ENCODE measurements at places on chromosomes 3 and 15.

- no peak for DNase-seq
These were observed 192.6 kb upstream of the POU1F1 start for GRCh38 chr3:87468938-87469337.

- no peak for DNase-seq
These were observed 82.6 kb upstream of the TRIM42 start for GRCh38 chr3:140595295-140595694.

DNA sequence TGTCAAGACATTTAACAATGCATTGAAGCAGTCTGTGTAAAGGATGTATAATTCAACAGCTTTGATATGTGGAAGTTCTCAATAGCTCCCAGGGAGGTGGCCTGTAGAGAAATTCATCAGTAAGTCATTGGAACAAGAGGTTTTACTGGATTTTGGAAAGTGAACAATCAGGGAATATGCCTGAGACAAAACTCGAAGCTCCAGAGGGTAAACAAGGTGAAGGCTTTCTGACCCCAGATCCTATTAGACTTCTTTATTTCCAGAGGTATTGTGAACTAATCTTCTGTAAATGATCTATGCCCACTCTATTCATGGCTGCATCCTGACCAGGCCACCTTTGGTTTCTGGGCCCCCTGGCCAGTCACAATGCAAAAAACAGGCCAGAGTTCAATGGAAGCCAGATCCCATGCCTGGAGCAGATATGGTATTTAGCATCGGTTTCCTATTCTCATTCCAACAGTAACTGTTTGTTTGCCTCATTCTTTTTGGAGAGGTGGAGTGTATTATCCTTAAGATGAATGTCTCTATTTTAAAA, 177.3 kb downstream of the SATB1 start:
- DNase-seq: no peak

DNA sequence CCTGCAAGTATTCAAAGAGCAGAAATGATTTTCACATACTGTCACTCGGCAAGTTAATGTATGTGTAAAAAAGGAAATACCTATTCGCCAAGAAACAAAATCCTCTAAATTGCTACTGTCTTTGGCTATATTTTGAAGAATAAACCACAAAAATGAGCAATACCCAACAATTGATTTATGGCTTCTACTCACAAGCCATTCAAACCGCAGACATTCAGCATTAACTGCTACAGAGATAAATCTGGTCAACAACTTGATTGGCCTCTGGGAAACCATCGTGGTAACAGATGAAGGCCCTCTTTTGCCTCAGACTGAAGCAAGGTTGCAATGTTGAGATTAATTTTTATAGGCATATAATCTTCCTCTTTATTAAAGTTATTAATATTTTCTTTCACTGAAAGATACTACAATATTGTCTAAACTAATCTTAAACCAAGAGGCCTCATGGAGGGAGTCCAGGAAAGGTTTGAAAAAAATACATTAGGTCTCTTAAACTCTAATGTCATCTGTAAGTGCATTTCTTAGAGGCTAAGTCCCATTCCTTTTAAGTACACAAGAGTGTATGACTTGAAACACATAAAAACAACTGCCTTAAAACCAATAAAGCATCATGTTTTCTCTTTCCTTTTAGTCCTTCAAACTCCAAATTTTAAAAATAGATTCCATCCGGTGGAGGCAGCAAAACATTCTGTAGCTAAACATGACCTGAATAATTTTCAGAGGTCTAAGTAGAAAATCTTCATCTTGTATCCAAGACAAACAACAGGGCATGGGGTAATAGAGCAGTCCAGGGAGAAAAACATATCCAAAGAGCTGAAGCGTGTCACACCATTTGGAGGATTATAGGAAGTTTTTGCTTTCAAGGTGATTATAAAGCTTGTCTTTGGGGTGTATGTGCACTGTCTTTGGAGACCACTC, 162.4 kb upstream of the TGFBR2 start:
- DNase-seq: no peak

DNA sequence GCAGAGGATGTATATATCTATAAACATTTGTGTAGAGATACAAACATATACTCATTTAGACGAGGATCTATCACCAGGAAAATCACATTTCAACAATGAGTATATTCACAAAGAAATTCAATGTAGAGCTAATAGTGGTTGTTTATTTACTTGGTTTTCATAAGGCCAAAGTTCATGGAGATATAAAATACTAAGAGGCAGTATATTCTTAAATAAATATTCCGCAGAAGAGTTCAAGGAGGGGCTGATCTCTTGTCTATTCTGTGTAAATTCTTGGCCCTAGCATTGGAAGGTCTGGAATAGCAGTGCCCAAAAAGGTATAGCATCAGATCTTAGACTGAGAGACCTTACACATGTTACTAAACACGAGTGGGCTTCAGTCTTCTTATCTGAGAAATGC, 122.1 kb downstream of the EDEM1 start:
- DNase-seq: no peak

DNA sequence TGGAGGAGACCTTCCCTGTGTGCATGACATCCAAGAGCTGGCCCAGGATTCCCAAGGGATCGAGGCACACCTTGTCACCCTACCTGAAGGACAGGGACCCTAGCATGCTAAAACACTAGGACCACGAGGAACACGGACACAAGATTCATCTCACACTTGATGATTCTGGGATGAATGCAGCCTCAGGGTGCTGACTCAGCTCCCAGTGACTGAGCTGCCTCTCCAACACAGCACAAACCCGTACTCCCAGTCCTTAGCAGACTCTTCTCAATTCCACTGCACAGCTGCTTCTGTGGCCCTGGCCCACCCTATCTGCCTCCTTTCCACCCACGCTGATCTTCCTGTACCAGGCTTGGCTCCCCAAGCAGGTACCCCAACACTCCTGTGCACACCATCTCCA, 9.1 kb upstream of the OXTR start:
- DNase-seq: no peak

DNA sequence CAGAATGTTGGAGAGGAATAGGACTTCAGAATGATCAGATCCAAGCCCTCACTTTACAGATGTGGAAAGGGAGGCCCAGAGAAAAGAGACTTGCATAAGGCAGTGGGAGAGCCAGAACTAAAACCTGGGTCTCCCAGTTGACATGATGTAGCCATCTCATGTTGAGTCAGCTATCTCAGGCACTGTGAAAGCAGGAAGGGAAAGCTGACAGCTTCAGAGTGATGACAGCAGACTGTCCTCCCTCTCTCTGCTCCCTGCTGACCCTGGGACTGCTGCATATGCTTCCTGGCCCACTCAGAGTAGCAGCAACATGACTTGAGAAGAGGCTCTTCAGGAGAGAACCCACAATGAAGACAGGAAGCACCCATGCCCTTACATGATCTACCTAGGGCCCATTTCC, 14.7 kb downstream of the FHIT start:
- no peak for DNase-seq

DNA sequence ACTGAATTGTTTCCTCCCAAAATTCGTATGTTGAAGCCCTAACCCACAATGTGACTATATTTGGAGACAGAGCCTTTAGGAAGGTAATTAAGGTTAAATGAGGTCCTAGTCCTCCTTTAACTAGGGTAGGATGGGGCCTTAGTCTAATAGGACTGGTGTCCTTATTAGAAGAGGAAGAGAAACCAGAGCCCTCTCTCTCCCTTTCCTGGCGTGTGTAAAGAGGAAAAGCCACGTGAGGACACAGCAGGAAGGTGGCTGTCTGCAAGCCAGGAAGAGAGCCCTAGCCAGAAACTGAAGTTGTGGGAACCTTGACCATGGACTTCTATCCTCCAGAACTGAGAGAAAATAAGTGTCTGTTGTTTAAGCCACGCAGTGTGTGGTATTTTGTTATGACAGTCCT, 94.3 kb downstream of the OXNAD1 start:
- DNase-seq: no peak

GRCh38 chr3:16151109-16151508, 23.4 kb upstream of the GALNT15 start:
- no peak for DNase-seq

DNA sequence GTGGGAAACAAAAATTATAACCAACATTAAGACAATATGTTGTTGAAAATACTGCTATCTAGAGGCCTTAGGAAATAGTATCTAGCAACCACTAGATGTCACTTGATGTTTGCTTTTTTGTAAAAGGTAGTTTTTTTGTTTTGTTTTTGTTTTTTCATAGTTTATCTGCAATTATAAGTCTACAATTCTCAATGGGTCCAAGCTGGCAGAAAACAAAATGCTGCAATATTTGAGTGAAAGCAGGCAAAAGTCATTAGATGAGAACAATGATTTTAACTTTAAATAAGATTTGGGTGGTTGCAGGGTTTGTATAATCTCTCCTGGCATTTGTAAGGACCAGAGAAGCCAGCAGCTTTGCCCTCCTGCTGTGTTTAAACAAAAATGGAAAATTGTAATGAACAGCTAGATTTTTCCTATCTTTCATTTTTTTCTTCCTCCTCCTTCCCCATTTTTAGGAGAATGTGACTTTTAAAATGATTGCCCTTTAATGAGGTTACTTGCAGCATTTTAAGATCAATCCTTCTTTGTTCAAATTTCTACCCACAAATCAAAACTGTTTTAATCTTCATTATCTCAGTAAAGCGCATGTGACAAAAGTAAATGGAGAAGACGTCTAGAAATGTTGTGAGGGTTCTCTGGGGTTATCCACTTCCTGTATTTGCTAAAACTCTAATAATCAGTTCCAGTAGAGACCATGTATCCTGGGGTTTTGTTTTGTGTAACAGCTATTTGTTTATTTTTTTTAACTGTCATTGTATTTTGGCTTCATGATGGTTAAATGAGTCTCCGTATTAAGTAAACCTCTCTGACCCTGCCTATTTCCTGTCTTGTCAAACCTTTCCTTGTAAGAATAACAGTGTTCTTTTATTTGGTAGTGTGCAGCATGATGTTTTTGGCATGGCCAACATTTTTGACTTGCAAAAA, 27.3 kb downstream of the DUT start:
- DNase-seq: no peak

- no peak for DNase-seq
These were observed 45.9 kb downstream of the TMEM45A start for GRCh38 chr3:100538339-100538706.

DNA sequence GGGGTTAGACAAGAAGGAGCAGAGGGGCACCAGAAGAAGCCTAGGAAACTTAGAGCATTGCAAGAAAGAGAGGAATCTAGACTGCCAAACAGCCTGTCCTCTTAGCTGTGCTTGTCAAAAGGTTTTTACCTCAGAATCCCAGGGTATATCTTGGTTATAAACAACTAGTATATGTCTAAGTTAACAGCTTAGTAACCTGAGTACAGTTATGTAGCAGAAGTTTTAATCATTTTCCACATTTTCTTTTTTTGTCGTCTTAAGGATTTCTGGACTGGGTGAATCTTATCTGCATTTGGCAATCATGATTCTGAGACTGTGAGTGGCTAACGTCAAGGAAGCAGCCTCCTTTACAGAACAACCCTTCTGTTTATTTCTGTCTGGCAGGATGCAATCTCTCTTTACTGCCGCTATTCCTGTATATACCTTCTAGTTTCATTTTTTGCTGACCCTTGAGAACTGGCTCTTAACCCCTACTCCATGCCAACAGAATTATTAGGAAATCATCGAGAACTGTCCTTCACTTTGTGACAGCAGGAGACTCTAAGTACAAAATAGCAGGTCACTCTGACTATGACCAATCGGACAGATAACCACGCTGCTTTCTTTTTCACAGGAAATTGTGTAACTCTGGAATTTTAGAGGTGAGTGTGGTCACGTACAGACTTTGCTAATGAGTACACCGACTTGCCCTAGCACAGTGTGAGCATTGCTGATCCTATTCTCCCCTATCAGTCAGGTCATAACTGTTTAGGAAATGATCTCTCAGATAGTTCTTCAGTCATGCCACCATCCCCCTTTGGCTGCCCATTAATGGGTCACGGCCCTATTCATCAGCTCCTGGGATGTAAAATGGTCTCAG, 3.3 kb upstream of the CP start:
- DNase-seq: no peak
